Fibroblast of gingiva (primary cell): ENCODE measurements at places on chromosomes 6 and 20.

DNA sequence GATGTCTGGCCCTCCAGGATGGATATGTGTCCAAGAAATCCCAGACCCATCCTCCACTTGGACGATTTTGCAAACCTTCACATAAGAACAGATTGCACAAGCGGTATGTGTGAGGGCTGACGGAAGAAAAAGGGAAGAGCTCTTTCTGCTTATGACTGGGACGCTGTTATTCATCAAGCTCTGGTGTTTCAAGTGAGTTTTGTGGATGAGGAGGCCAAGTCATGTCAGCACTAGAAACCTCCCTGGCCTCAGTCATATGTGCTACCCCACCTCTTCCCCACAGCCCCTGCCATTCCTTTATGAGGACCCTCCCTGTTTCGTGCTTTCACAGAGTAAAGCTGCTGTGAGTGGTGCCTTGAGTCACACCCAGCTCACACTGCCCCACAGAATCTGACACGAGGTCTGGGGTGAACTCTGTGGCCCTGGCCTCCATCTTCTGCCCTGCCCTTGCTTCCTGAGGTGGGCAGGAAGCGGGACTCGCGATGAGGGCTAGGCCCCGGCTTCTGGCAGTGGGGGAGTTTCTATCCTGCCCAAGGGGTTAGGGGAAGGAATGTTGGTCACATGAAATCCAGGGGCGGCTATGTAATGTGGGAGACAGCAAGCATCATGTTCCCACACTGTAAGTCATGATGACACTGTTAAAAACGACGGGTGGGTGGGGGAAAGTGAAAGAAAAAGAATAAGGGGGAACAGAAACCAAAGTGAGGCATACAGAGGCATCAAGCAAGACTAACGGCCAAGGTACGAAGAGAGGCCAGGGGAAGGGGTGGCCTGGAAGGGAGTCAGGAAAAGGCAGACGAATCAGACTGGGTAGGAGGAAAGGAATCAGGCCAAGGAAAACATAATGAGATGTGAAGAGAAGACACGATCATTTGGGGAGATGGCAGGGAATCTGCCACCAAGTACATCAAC, 78.1 kb downstream of the PRDM1 start:
- peak; percentile 90 for DNase-seq

- peak; percentile 11 for DNase-seq
These were observed 150.3 kb downstream of the SYCP2 start for GRCh38 chr20:59782986-59783640.

DNA sequence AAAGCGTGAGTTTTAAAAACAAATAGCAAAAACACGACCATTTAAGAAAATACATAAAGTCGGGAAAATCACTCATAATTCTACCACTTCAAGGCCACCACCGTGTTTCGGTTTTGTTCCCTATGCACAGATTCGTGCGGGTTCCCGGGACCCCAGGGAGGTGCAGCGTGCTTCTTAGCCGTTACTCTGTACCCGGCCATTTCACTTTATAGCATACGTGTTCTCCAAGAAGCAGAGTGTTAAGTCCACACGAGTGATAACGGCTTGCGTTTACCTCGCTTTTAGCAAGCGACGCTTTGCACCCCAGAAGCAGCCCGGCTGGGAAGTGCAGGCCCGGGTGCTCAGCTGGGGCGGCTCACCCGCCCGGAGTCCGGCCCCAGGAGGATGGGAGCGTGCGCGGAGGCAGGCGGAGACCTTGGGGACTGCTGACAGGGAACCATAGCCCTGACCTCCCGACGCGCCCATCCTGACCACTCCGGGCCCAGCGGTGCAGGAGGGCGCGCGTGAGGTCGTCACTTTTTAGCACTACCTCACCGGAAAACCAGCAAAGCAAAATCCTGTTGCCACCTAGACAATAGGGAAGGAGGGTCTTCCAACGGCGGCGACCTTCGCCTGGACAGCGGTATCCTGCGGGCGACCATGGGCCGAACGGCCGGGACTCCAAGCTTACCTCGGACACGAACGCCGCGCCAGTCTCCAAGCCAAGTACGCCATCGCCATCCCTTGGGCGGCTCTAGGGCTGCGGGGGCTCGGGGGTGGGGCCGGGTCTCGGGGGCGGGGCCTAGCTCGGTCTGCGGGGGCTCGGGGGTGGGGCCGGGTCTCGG, at the start of gene ECI2:
Gene ECI2 (minus strand): TSS at position 735 of the 824 bp plus-strand sequence. CDS start 15 bp downstream, at position 720.
- DNase-seq, result peak; percentile 54

GRCh38 chr20:64039293-64040160, 3.5 kb downstream of the C20orf204 start:
- DNase-seq, result no peak

GRCh38 chr6:151284012-151284411, 44.2 kb downstream of the AKAP12 start:
- DNase-seq, result no peak

DNA sequence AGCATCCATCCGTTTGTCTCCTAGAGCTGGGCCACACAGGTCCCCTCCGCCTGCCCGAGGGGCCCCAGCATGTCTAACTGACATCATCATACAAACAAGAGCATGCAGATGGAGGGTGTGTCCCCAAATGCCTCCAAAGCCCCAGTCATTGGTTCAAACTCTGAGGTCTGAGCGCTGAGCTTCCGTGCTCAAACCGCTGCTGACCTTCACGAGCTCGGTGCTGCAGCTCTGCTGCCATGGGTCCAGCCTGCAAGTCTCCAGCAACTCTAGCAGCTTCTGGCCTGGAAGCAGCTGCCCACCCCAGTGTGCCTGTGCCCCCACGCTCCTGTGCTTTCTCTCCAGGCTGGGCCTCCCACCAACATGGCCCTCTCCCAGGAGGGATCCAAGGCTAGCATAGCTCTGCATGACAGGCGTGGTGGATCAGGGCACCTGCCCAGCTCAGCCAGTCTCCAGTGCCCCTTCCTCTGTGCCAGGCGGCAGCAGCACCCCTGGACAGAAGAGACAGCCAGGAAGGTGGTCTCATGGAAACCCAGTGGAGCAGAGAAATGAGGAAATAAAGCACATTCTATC, 131.6 kb upstream of the PMEPA1 start:
- no peak for DNase-seq

GRCh38 chr6:83307849-83308248, 114.7 kb downstream of the RWDD2A start:
- no peak for DNase-seq

DNA sequence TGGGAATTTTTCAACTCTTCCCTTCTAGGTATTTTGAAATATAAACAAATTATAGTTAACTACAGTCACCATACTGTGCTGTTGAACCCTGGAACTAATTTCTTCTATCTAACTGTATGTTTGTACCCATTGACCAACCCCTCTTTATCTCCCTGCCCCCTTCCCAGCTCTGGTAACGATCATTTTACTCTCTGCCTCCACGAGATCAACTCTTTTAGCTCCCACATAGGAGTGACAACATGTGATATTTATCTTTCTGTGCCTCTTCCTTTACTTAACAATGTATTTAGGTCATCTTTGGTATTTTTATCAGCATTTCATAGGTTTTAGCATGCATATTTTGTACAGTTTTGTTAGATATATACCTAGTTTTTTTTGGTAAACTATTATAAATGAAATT, 45.9 kb downstream of the ASXL1 start:
- DNase-seq, result no peak

GRCh38 chr6:135185483-135185882, 4.4 kb downstream of the MYB start:
- no peak for DNase-seq

GRCh38 chr6:137995371-137995770, 111.8 kb downstream of the PERP start:
- DNase-seq, result no peak

GRCh38 chr6:87093199-87093598, 1.7 kb downstream of the CGA start:
- no peak for DNase-seq
